ENCODE measurements at places on chromosomes 6 and 20.

GRCh38 chr6:87150406-87150805 is 5.0 kb upstream of the ZNF292 start:
- no peak for DNase-seq

DNA sequence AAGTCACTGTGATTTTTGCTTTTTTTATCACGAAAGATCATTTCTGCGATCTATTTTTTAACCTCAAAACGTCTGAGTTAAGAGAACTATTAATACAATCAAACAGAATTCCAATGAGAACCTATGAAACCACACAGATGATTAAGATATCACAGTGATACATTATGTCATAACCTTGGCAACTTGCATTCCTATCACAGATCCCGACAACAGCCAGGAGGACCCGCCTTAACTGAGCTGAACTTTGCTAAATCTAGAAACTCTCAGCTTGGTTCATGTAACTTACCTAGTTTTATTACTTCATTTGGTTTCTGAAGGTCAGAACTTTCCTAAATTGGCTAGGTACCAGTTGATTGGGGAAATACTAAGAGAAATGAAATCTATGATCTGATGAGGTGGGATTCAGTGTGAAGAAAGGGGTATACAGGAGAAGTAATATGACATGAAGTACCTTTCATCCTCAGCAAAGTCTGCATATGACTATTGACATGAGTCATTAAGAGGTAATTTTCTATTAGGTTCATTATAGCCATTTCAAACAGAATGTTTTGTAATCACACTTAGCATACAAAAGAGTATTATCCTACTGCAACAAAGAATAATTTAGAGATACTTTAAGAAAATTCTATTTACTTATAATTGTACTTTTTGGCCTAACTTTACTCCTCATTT is 11.2 kb downstream of the LYRM4 start:
- no peak for DNase-seq

- DNase-seq = no peak
These were observed 20.3 kb downstream of the SYNDIG1 start for GRCh38 chr20:24489631-24490260.

- no peak for DNase-seq
These were observed 360.1 kb downstream of the PLCB1 start for GRCh38 chr20:8492173-8492572.

DNA sequence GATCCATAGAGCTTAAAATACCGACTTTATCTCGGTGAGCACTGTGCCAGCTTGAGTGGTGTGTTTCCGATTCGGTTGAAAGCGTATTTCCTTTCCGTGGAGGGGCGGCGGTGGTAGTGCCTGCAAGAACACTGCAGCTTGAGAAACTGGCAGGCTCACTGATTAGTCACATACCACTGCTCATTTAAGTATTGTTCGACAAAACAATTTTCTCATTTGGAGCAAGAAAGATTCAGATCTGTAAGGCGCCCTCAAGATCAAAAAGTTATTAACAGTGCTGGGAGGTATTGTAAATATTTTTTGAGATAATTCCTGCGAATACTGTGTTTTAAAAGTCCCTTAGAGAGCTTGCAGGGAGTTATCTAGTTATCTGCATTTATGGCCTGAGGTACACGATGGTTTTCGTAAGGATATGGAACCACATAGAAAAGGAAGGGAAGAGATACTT is 1.3 kb downstream of the MAPK14 start:
- DNase-seq = peak; percentile 21

DNA sequence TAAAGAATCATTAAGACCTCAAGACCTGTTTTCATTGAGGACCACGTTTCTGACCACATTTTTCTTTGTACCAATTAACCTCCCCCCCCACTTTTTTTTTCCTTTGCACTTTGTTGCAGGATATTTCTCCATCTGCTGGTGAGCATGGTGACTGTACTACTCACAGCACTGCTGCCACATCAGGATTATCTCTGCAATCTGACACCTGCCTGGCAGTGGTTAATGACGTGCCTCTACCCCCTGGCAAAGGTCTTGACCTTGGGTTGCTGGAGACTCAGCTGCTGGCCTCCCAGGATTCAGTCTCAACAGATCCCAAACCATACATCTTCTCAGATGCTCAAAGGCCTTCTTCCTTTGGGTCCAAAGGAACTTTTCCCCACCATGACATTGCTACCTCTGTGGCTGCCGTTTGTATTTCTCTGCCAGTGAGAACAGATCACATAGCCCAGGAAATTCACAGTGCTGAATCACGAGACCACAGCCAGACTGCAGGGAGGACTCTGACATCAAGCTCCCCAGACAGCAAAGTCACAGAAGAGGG is 46.6 kb upstream of the EDN3 start:
- DNase-seq = no peak

GRCh38 chr20:62344782-62345181 is 22.3 kb downstream of the LAMA5 start:
- no peak for DNase-seq

DNA sequence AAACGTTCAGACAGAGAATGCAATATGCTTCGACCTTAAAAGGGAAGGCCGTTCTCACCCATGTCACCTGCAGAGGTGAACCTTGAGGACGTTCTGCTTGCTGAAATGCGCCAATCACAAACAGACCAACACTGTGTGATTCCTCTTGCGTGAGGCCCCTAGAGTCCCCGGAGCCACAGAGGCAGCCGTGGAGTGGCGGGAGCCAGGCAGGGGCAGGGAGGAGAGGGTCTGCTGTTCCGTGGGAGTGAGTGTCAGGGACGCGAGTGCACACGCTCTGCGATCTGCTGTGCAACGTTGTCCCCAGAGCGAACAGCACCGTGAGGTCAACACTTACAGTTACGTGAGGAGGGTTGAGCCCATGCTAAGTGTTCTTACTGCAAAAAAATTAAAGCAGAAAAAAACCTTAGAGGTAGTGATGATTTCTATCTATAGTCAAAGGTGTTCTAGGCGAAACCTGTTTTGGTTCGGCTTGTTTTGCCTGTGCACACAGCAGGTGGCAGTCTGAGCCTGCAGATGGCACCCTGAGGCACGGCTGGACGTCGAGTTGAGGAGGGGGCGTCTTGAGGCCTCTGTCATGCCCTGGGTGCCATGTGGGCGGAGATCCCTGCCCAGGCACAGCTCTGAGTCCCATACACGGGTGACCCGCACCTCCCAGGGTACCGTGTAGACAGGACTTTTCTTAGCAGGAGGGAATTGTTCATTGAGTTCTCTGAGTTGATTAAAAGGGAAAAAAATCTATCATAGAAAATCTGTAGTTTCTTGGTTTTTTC is 71.7 kb upstream of the FRMD1 start:
- DNase-seq = no peak

DNA sequence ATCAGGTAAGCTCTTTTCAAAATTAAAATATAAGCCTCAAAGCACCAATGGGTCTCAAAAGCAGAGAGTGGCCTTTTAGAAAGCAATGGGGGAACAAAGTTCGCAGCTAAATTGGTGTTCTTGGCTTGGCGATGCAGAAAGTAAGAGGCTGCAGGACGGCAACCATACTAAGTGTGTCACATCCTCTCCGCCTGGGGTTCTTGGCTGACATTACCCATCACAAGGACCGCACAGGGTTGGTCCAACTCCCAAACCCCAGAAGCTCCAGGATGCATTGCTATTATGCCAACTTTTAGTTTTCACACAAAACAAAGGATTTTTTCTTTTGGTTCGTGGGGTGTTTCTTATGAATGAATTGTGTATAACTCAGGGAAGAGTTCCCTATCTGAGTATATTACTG is 124.8 kb downstream of the PRKN start:
- no peak for DNase-seq

- no peak for DNase-seq
These were observed 287.6 kb downstream of the ESR1 start for GRCh38 chr6:152094992-152095592.

DNA sequence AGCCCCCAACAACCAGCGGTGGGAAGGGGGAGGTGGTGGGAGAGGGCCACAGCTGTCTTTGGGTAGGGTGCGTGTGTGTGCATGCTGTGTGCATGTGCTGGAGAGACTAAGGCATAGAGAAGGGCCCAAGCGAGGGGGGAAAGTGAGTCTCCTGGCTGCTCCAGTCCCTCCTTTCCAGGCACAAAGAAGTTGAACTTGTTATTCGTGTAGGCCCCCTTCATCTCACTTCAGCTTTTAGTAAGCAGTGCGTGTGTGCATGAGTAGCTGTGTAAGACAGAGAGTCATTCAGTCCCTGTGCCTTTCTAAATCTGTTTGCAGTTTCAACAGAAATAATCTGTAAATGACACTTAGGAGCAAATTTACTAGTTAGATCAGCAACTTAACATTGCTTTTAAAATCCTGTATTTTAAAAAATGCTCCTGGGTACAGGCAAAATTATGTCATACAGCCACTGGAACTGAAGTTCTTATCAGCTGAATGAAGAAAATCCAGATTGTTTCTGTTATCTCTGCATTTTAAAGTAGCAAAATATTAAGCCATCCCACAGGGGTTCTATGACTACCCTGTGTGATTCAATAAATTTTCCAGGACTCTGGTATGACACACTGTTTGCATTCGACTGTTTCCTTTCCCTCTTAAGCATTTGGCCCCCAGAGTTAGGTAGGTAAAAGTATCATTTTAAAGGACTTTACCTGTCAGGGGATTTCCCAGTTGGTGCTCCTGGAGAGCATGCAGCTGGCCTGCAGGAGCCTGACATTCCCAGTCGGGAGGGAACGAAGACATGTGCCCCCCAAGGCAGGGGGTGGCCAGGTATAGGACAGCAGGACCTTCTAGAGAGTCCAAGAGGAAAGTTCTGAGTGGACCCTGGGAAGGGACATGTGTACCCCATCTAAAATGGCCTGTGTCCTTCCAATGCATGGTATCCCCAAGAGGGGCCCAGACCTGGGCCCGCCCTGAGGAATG is 39.0 kb downstream of the MTRES1 start:
- no peak for DNase-seq

DNA sequence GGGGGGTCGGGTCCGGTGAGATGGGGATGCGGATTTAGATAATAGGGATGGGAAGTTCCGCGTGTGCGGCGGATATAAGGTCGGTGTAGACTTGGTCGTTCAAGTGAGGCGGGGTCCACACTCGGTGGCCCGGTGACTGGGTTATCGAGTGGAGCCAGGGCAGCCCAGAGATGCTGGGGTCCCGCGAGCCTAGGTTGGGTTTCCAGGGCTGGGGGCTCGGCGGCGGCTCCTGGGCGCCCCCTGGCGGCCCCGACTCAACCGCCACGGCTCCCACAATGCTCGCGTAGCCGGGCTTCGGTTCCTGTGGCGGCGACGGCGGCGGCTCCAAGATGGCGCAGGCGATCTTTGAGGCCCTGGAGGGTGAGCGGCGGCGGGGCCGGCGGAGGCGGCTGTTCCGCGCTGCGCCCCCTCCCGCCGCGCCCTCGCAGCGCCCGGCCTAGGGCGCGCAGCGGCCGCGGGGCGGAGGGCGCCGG is at the start of gene ZNF341:
Gene ZNF341, plus strand, starts transcription at position 304 of the 473 bp plus-strand sequence. Its CDS starts 26 bp downstream, at position 330.
- peak; percentile 96 for DNase-seq

DNA sequence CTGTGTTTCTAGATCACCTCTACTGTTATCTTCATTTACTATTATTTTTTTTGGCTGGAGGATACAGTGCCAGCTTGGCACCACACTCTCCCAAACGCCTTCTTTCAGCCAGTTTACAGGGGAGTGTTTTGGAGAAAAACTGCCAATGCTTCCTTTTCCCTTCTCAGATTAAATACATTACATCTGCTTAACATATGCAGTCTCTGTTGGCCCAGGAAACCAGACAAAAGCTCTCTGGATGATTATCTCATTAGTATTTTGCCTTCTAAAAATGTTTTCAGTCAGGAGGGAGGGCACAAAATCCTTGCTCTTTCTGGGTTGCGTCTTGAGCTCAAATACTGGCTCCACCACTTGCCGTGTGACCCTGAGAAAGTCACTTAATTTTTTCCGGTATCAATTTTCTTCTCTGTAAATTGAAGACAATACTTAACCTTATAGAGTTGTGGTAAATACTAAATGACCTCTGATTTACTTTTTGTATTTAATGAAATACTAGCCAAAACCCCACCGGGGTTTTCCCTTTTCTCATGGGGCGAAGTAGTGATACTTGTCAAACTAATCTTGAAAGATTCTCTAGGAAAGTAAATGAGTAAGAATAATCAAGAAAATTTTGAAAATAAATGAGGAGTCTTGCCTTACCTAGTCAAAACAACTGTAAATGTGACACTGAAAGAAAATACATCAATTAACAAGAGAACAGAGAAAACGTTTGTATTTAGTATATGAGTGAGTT is 146.2 kb downstream of the MMS22L start:
- DNase-seq = no peak

DNA sequence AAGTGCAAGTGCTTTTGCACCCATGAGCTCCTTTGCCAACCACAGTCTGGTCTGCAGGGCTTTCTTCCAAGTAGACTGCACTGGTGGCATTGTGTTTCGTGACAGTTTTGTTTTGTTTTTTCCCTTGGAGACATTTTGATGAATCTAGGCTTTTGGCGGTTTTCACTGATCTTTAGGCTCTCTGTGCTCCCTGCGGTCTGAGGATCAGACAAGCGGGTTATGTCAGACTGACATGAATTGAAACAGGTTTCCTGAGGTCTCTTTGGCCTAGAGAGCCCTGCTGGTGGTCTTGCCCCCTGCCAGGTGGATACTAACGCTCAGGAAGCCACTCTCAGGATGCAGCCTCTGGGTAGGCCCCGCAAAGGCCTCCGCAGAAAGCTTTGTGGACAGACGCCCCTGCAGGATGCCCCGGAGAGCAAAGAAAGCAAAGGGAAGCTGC is 555.4 kb upstream of the AGPAT4 start:
- no peak for DNase-seq

DNA sequence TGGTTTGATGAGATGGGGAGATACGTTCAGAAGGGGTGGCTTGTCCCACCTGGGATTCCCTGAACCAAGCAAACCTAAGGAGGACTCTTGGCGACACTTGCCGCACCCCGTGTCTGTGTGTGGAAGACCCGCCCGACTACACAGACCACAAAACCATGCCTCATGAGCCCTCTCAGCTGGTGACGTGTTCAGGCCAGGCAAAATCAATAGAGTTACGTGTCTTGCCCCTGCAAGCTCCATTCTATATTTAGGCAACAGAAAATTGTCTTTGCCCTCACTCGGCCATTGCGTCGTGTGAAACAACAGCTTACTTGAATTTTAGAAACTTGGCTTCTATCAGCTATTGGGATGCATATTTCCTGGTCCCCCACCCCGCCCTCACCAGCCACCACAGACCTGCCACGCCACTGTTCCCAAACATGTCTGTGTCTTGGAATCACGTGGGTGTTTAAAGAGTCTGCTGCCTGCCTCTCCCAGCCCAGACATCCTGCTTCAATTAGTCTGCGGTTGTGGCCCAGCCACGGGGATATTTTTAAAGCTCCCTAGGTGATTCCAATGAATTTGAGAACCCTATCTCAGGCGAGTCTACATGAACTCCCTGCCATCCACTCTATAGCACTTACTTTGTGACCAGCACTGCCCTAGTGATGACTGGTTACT is 279.2 kb upstream of the EXOC2 start:
- DNase-seq = no peak

All from NCI-H1436 (cell line).